ENCODE measurements at places on chromosomes 3 and 15.

DNA sequence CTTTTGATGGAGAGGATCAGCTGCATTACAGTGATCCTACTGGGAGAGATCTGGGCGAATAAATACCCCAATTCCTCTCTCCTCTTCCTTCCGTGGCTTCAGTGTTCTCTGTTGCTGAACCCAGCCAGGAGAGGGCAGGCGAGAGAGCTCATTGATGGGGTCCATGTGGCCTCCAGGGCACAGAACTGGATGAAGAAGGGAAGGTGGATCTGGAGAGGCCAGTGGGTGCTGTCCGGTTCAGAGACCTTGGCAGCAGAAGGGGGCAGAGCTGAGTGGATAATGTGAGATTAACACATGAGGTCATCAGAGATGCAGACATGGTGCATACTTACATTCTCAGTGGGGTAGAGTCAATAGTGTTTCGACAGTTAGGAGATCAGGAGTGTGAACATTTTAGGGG is 193.6 kb downstream of the CLSTN2 start:
- DNase-seq, result no peak

DNA sequence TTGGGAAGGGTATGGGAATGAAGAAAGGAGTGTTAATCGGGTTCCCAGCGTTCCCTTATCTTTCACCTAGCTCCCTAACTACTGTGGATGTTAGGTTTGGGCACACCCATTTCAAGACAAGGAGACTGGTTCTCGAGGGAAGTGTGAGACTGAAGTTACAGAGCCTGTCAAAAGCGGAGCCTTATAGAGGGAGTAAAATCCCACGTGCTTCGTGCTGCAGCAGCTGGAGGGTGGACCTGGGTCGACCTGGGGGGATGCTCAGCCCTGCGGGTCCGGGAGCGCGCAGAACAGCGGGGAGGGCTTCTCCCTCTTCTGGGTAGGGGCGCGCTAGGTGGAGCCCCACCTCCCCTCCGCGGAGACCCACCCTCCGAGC is 314 bp upstream of the TMED3 start:
- DNase-seq, result peak; percentile 20

GRCh38 chr15:88745696-88746095 is 57.5 kb upstream of the ACAN start:
- DNase-seq, result no peak

DNA sequence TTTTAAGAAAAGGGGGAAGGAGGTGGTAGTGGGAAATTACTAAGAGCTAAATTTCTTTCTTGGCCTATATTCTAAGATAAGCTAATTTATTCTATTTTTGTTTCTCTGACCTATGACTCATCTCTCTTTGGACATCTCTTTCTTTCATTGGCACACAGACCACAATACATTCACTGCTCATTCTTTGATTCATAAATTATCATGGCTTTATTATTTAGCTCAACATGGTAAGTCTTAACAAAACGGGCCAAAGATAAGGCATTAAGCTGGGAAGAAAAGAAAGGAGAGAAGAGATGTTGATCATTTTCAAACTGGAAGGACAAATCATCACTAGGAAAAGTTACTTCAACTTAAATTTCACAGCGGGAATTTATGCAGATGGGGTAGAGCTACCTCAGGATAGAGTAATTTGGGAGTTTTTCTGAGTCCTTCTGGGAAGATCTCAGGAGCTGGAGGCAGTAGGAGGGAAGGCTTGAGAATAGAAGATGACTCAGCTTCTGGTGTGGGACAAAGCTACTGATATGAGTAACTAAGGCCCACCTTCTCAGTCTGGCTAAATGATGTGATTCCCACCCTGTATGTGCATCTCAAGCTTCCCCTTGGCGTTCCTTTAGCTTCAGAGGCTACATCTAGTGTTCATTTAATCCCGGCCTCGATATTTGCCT is 7.5 kb upstream of the ALCAM start:
- no peak for DNase-seq

DNA sequence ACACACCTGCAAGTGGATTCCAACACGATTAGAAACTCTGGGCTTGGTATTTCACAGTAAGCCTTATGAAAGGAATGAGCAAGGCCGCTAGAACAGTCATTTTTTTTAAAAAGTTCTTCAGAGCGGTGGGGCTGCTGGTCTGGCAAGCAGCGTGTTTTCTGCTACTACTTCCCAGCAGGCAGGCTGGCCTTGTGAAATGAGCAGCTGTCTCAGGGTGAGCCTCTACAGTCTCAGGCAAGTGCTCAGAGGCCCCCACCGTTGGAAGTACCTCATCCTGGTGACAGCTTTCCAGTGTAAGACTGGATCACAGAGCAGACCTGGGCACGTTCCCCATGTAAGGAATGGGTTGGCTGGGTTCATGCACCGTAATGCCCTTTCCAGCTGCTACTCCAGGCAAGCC is 119.2 kb downstream of the LRIG1 start:
- DNase-seq, result no peak

DNA sequence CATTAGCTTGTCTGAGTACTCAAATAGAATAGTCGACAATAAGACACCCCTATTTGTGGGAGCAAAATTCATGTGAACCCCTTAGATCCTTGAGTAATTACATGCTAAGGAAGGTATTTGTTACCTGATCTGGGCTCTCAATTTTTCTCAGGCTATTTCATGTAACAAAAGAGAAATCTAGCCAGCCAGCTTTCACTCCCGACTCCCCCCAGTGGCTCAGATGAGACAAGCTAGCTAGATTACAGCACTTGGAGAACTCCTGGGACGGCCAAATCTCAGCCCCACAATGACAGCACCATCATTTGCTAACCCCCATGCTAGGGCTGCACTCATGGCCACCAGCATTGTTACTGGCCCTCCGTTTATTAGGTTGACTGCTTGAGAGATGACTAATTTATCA is 41.3 kb downstream of the GLDN start:
- DNase-seq, result peak; percentile 65

DNA sequence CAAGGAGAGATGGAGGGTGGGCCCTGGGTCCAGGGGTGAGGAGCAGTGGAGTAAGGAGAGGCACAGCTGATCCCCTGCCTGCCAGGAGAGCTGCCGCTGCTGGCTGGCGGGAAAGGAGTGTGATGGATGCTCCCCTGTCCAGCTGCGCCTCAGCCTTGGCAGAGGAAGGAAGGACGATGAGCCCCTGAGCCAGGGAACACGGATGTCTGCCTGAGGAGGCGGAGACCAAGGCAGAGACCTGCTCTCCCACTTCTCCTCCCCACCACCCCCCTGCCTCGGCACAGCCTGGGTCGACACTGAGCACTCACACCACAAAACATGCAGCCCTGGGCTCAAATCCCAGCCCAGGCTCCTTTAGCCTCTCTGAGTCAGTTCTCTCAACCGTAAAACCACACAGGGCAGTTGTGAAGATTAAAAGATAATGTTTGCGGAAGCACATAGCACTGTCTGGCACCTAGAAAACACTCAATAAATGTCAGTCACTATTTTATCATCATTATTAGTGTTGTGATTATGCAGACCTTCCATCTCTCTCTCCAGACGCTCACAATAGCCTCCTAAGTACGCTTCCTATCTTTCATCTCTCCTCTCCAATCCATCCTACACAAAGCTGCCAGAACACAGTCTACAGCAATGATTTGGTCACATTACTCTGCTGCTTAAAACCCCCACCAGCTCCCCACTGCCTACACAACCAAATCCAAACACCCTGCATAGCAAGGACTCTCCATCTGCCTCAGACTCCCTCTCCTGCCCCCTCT is 52.2 kb downstream of the SEMA5B start:
- peak; percentile 40 for DNase-seq

DNA sequence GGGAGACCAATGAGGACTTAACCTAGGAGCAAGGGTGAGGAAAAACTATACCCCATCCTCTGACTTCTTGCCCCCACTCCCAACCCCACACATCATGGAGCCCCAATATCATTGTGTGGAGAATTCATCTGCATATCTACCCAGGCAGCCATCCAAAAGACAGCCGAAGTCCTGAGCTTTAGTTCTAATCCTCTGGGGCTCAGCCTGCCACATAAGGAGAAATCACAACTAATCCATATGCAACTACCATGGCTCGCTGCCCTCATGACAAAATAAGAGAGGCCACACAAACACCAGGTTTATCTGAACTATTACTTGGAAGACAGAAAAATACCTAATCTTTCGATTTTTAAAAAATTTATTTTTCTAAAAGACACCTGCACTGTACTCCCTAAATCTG is 17.7 kb downstream of the HEXA start:
- DNase-seq, result no peak

DNA sequence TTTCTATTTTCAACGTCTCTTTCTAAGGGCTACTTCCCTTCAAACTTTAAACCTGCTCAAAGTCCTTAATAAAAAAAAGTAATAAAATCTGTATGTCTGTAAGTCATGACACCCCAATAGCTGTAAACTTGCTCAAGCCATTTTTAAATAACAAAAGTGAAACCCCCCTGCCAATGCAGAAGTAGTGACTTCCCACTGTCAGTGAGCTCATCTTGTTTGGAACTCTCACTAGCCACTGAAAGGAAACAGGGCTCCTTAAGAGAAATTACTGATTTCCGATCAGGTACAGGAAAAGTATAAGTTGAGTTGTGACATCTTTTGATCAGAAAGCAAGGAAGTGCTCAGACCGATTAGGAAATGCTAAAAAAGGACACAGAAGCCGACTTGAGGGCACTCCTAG is 27.6 kb upstream of the GPR171 start:
- peak; percentile 16 for DNase-seq

DNA sequence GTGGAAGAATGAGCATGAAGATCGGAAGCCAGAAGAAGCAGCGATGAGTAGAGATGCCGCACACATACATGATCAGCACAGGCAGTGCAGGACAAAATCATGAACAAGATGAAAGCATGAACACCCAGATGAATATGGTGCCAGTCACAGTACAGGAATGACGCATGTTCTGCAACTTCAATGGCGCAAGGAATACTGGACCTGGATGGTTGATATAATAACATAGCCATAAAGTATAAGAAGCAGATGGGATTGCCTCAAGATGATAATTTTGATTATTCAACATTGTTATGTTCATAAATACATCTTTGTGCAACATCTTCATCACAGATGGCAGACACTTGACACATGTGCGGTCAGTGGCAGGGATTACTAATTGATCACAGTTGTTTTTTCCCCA is 59.7 kb upstream of the SLCO3A1 start:
- DNase-seq, result no peak

All from Ammon's horn (tissue), 1 donor.